ENCODE measurements at places on chromosomes 1 and 21. TPM values are rescaled to one million over a fixed set of nuclear protein-coding genes. Genes with fewer than 3 reads are reported as not detected.

Gene HORMAD1
- total RNA-seq, result 0.21 TPM

Gene CTSE
- 25.3 TPM for total RNA-seq

Gene ATAD3C
- total RNA-seq, result 8.0 TPM

Gene MTARC1
- total RNA-seq, result 29.0 TPM

Gene FAM131C
- 0.60 TPM for total RNA-seq

Gene KCNA2
- 2.6 TPM for total RNA-seq

Gene DIO1
- total RNA-seq, result not detected

Gene C8B
- total RNA-seq, result not detected

Gene AUNIP
- 0.91 TPM for total RNA-seq

Gene C1orf141
- not detected for total RNA-seq

Gene AGMAT
- 2.0 TPM for total RNA-seq

Gene SPATA45
- total RNA-seq, result not detected

Gene CD1B
- not detected for total RNA-seq

Gene DYRK3
- total RNA-seq, result 4.8 TPM

Gene IKBKE
- 12.5 TPM for total RNA-seq

Gene KLF17
- total RNA-seq, result not detected

Gene NPR1
- 21.0 TPM for total RNA-seq

Gene KDF1
- total RNA-seq, result 15.7 TPM

Gene ZFP69B
- total RNA-seq, result 2.5 TPM

Gene HMCN1
- total RNA-seq, result 4.7 TPM

Gene TRIM45
- total RNA-seq, result 8.0 TPM

Gene CENPF
- 0.60 TPM for total RNA-seq

Gene KRTAP11-1
- not detected for total RNA-seq

Gene AK5
- total RNA-seq, result 1.9 TPM

Gene PPIAL4G
- 0.34 TPM for total RNA-seq

Gene MYBPH
- not detected for total RNA-seq

Gene SDHB
- 64.1 TPM for total RNA-seq

Gene ILDR2
- 14.2 TPM for total RNA-seq

Gene DIPK1A
- total RNA-seq, result 8.9 TPM

Gene WNT3A
- total RNA-seq, result 0.21 TPM

Gene TTLL7
- 29.2 TPM for total RNA-seq

Gene KMO
- 0.18 TPM for total RNA-seq

Gene B4GALT3
- total RNA-seq, result 26.6 TPM

Gene DENND2D
- total RNA-seq, result 134 TPM

Gene AMPD2
- 45.8 TPM for total RNA-seq

Gene PTAFR
- 9.9 TPM for total RNA-seq

Gene LYPD8
- total RNA-seq, result not detected

Gene FCAMR
- not detected for total RNA-seq

Gene FAM163A
- 0.16 TPM for total RNA-seq

Gene RXRG
- 0.86 TPM for total RNA-seq

Gene ETV3L
- not detected for total RNA-seq

Gene PEF1
- total RNA-seq, result 76.9 TPM

Gene RNPEP
- total RNA-seq, result 57.1 TPM

Gene DDI2
- total RNA-seq, result 92.0 TPM

Gene MINDY1
- 34.0 TPM for total RNA-seq

Gene AQP10
- not detected for total RNA-seq

Gene SAMD11
- 13.9 TPM for total RNA-seq

Gene KCNJ6
- not detected for total RNA-seq

Gene FOXD2
- 0.34 TPM for total RNA-seq

Gene GJC2
- 3.9 TPM for total RNA-seq

Gene LCE1A
- not detected for total RNA-seq

Gene TAS1R3
- 0.42 TPM for total RNA-seq

Gene TACSTD2
- 549 TPM for total RNA-seq

Gene KRTAP10-7
- total RNA-seq, result not detected

Gene MKNK1
- 66.9 TPM for total RNA-seq

Gene PCNX2
- total RNA-seq, result 49.8 TPM

Gene PGLYRP3
- total RNA-seq, result not detected

Data from ureter (tissue), 1 donor.